ENCODE measurements at places on chromosomes 2 and 18.

DNA sequence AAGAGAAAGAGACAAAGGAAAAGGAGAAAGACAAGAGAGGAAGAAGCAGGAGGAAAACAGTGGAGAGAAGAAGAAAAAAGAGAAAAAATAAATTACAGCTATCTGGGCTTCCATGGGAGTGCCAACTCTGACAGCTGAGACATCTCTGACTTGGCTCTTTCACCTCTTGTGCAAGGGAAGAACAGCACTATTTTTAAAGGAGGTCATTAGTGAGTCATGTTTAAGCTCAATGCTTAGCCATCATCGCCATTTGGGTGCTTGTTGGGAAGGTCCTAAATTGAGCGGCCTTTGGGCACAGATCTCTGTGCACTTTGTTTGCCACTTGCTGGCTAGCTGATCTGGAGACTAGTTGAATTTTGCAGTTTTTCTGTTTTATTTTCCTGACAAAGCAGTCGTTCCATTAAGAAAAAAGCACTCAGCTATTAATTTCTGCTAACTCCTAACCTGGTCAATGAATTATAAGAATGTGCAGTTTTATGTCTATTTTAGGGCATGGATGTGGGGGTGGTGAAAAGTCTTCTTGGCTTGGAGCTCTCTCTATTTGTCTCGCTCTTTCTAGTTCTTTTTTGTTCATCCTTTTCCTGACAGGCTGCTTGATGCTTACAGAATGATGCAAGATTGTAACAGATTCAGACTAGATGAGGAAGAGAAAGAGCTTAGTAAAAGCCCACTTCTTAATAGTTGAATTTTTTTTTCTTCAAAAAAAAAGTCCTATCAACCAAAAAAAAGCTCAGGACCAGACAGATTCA lies 231.5 kb downstream of the SLC8A1 start:
- no peak for DNase-seq

DNA sequence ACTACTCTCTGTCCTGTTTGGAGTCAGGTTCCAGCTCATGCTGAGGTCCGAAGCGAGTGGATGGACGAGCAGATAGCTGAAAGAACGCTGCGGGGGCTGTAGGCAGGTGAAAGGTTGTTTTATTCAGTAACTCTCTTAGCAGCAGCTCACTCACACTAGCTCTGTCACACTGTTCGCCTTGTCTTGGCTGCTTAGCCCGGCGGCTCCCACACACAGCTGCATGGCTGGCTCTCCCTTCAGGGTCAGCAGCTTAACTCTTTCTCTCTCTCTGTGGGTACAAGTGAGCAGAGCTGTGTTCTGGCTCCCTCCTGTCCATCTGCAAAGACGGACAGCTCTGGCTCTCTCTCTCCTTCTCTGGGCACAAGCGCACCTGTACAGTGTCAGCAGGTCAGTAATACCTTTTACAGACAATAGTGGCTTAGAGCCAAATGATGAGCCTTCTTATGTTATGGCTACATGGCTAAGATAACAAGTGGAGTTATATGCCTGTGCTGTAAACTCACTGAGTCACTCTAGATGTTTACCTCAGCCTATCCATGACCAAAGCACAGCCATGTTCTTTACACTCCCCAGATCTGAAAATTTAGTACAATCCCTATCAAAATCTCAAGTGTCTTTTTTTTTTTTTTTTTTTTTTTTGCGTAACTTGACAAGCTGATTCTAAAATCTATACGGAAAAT lies 149.3 kb downstream of the GALNT1 start:
- DNase-seq, result no peak

DNA sequence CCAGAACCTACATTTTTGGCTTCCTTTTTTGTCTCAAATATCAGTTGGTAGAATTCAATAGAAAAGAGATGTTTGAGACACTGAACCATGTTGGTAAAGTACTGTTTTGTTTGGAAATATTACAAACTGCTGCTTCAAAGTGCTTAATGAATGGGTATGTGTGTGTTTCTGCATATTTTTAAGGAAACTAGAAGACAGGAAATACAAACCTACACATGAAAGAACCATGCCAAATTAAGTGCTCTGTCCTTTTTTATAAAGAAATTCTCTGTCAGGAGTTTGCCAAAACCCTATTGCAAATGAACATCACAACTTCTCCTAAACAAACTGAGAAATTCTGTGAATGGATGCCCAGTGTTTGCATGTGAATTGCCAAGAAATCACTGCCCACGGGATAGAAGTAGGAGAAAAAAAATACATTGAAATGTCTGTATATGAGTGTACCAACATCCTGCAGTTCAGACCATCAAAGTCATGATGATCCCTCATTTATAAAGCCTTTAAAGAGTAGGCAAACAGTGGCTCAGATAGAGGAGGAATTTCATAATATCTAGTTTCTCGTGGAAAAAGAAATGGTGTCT lies 69.6 kb upstream of the RND3 start:
- no peak for DNase-seq

GRCh38 chr2:179900655-179901054 lies 39.2 kb upstream of the ZNF385B start:
- DNase-seq, result no peak

GRCh38 chr2:175442441-175442840 lies 260.9 kb upstream of the ATP5MC3 start:
- DNase-seq, result no peak

GRCh38 chr2:199922856-199923255 lies 11.8 kb downstream of the C2orf69 start:
- DNase-seq, result no peak

DNA sequence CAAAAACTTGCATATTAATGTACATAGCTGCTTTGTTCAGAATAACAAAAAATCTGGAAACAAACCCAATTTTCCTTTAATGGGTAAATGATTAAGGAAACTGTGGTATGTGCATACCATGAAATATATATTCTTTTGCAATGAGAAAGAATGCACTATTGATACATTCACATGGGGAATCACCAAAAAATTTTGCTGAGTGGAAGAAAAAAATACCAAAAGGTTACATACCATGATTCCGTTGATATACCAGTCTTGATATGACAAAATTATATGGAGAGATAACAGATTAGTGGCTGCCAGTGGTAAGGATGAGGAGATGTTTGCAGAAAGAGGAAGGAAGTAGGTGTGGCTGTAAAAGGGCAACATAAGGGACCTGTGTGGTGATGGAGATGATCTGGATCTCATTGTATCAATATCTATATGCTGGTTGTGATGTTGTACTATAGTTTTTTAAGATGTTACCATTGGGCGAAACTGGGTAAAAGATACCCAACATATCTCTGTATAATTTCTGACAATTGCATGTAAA lies 54.6 kb upstream of the BCL2L11 start:
- no peak for DNase-seq

- DNase-seq, result no peak
Observed at GRCh38 chr18:46621871-46622270, 35.1 kb downstream of the LOXHD1 start.

GRCh38 chr2:16049406-16049805 lies 109.1 kb downstream of the MYCN start:
- no peak for DNase-seq

- DNase-seq, result no peak
Observed at GRCh38 chr2:134152045-134153010, 101.5 kb upstream of the MGAT5 start.

DNA sequence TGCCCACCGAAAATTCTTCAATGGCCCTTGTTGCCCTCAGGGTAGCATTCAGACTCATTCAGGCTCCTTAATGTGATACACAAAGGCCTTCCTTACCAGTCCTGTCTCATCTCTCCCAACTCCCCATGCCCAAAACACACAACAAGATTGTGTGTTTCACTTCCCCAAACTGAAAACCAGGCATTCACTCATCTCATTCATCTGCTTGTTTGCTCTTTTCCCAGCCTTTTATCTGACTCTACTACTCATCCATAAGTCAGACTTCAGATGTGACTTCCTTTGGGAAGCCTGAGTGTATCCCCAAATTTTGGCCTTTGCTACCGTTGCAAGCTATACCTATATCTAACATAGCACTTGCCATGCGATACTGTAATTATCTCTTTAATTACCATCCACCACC lies 9.7 kb upstream of the SLC39A10 start:
- DNase-seq, result no peak

- DNase-seq, result no peak
Observed at GRCh38 chr2:60962528-60962927, 55.0 kb upstream of the PEX13 start.

DNA sequence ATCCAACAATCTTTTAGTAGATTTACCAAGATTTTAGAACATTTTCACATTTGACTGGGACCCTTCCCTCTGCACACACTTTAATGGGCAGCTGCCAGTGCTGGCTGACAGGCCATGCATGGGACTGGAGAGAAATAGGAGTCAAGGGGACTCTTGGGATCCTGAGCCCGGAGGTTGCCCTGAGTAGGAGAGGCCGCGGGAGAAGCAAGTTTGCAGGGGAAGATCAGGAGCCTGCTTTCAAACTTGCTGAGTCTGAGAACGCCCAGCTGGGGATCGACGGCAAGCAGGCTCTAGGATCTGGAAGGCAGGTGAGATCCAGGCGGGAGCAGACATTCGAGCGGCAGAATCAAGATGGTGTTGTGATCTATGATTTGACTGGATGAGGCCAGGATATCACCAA lies 186.1 kb downstream of the HDAC4 start:
- DNase-seq, result no peak

DNA sequence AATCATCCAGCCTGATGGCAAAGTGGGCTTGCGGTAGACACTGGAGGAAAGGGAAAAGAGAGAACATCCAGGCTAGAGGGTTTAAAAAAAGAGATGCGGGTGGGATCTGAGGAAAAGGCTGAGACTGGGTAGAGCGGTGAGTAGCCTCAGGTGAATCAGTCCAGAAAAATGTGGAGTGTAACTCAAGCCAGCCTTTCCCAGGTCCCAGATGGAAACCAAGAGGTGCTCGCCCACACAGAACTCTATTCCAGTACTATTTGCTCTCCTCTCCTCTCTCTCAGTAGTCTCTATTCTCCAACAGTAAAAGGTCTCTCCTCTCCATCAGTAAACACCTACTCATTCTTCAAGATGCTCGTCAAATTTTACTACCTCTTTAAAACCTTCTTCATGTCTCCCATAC lies 38.3 kb upstream of the NRP2 start:
- DNase-seq, result no peak

- DNase-seq, result no peak
Observed at GRCh38 chr2:69801745-69802290, 27.6 kb upstream of the GMCL1 start.

GRCh38 chr2:75428060-75428459 lies 132.7 kb downstream of the EVA1A start:
- no peak for DNase-seq
